Stimulated activated naive CD8-positive, alpha-beta T cell treated with anti-CD3 and anti-CD28 coated beads, Interleukin-15, amount 100 ng/mL, for 72 hours (primary cell): ENCODE measurements at places on chromosomes 5 and 9.

DNA sequence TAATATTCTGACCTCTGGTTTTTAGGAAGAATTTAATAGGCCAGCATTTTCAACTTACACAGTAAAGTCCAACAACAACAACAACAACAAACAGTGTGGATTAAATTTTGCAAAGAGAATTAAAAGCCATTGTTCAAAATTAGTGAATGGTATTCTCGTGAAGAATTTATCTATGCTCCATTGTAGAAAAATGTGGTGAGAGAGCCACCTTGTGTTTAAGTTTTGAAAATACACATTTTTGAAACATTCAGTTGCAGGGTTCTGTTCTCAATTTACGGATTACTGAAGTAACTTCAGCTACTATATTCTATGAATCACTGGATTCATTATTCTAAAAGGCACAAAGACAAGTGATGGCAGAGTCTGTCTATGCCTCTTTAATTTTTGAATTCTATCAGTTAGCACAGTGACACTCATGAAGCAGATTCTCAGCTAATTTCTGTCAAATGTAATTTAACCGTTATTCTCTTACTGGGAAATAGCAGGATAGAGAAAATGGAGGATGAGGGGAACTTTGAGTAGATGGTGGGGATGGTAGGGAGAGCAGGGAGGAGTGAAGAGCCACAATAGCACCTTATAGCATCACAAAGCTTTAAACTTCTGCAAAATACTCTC lies 11.0 kb downstream of the CCDC152 start:
- no peak for DNase-seq

GRCh38 chr9:137611623-137612609 lies 6.4 kb downstream of the ARRDC1 start:
- DNase-seq: no peak

- DNase-seq: peak; percentile 28
Measured at GRCh38 chr5:113678924-113679575, 165.6 kb downstream of the YTHDC2 start.

- no peak for DNase-seq
Measured at GRCh38 chr9:27212191-27212590, 84.8 kb downstream of the EQTN start.

DNA sequence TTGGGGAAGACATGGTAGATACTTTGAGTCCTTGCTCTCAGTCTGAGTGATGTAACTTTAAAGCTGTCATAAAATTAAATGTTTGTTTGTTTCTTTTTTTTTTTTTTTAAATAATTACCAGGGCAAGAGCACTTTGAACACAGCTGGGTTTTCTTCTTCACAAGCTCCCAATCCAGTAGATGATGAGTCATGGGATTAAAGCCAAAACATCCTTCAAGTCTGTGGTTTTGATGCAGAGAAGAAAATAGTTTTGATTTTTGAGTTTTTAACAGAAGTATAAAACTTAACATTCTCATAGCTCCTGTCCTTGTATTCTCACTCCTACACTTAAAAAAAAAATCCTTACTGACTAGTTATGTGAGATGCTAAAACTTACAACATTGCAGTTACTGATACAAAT lies 34.8 kb upstream of the IL31RA start:
- no peak for DNase-seq
